ENCODE measurements at places on chromosomes 6 and 20. TPM values are rescaled to one million over a fixed set of nuclear protein-coding genes. Genes with fewer than 3 reads are reported as not detected.
A peak's percentile ranks its signal among the peaks of the same experiment; 100 is the strongest.

Gene MYBL2
- total RNA-seq, result 108 TPM

Gene C2
- 0.30 TPM for total RNA-seq

Gene CLPSL2
- not detected for total RNA-seq

Gene PSORS1C2
- total RNA-seq, result not detected

- no peaks in the 10 kb centered on the region for H3K4me1 ChIP-seq
- no peak for DNase-seq
- H3K27me3 ChIP-seq, result no peaks in the 10 kb centered on the region
These were observed 37.4 kb downstream of the GCNT2 start for GRCh38 chr6:10558565-10558964.

DNA sequence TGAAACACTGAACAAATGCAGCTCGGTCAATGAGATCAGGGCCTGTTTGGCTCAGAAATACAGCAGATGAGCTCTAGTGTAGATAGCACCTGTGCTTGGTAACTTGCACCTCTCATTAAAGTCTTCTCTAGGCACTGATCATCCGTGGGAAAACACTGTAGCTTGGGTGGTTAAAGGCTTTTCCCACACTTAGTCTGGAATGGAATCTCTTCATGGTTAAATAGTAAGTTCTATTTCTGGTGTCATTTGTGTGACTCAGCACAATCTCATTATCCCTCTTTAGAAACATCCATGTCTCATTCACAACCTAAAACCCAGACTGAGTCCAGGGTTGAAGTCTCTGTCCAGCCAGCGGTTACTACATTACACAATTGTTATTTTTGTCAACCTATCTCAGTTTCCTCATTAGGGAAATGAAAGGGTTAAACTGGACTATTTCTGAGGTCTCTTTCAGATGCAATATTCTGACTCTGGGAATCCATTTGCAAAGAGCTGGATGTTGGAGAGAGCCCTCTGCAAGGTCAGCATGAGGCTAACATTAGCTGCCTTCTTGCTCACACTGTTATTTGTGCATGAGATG lies 125.0 kb downstream of the ZDHHC14 start:
- no peak overlapping the region for H3K27ac ChIP-seq
- H3K36me3 ChIP-seq, result peaks cover 51% of the 10 kb centered on the region
- H3K4me3 ChIP-seq, result no peak overlapping the region
- H3K27me3 ChIP-seq, result no peaks in the 10 kb centered on the region

GRCh38 chr20:59810449-59811187 lies 122.8 kb downstream of the SYCP2 start:
- no peaks in the 10 kb centered on the region for H3K27me3 ChIP-seq
- H3K4me1 ChIP-seq, result no peaks in the 10 kb centered on the region
- no peaks in the 10 kb centered on the region for H3K36me3 ChIP-seq
- no peak for DNase-seq
- H3K27ac ChIP-seq, result no peak overlapping the region

DNA sequence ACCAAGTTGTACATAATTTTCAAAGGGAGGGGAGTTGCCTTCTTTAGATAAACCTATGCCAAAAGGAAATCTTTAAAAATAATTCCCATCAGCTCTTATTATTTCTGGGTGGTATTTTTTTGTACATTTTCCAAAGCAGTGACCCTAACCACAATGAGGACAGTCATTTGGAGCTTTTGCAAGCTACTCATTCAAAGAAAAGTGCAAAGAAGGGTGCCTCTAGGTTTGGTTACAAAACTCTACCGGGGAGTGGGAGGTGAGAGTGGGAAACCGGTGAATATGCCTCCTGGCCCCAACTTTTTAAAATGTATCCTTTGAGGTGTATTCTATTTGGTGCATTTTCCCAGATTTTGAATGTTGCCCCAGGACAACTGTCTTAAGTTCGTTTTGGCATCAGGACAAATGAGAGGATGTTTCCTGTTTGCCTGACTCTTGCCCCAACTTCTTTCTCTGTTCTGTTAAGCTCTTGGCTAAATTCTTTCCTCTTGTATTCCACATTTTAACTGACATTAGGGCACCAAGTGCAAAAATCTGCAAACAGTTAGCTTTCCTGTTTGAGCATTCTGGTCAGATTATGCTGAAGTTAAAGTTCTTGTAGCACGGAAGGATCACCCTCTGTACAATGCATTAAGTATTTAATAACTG lies 78.9 kb downstream of the SLX4IP start:
- H3K4me1 ChIP-seq, result peaks cover 34% of the 10 kb centered on the region
- no peak overlapping the region for H3K27ac ChIP-seq
- H3K4me3 ChIP-seq, result no peak overlapping the region
- H3K27me3 ChIP-seq, result peaks cover 3% of the 10 kb centered on the region

DNA sequence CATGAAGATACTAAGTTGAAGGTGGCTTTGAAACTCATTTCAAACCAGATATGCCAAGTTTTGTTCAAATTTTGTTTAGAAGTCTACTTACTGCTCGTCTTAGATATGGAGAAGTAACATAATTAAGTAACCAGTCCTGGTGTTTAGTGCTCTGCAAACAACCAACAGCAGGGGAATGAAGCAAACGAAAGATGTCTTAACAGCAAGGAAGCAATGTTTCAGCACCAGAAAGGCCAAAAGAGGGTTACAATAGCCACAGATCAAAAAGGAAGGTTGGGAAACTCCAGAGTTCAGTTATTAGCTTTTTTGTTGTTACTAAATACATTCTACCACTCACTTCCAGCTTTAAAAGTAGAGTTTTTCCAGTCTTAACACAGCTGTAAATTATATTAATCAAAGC lies 45.1 kb downstream of the LHFPL5 start:
- no peak overlapping the region for H3K27ac ChIP-seq
- H3K4me1 ChIP-seq, result peaks cover 5% of the 10 kb centered on the region
- no peak overlapping the region for H3K4me3 ChIP-seq

Gene GHRH
- total RNA-seq, result not detected

Gene RREB1
- total RNA-seq, result 13.9 TPM

DNA sequence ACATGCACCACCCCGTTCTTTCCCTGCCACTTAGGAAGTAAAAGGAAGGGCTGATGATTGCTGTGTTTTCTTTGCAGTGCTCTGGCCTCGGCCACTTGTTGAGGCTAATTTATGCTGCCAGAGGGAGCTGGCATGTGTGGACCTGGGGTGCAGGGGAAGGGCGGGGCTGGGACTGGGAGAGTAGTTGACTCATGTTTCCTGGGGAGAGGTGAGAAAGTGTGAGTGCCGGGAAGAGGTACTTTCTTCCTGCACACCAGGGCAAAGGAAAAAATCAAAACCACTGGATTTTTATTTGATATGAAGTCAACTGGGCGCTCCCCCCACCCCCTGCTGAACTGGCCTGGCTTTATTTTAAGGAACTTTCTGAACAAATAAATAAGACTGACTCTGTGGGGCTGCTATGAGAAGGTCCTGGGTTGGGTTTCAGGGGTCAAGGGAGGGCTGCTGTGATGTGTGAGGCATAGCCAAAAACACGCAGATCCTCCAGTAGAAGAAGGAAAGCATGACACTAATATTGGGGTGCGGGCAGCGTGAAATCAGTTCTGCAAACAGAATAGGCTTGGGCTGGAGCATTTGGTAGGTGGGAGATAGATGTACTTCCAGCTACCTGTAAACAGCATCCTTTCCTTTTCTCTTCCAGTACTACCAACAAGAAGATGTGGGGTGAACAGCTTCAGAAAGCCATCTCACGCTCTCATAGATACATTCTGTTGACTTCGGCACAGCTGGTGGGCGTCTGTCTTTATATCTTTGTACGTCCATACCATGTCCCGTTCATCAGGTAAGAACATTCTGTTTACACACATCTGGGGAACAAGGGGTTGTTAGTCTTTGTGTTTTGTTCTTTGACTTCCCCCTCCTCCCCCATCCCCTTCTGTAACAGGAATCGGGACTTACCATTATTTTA lies 87.5 kb downstream of the SYNJ2 start:
- peaks cover 49% of the 10 kb centered on the region for H3K36me3 ChIP-seq
- no peaks in the 10 kb centered on the region for H3K27me3 ChIP-seq
- peaks cover 33% of the 10 kb centered on the region for H3K4me1 ChIP-seq
- H3K4me3 ChIP-seq, result peak overlapping the region; percentile 7
- peak overlapping the region; percentile 7 for H3K27ac ChIP-seq

Gene CCN6
- total RNA-seq, result 0.26 TPM

DNA sequence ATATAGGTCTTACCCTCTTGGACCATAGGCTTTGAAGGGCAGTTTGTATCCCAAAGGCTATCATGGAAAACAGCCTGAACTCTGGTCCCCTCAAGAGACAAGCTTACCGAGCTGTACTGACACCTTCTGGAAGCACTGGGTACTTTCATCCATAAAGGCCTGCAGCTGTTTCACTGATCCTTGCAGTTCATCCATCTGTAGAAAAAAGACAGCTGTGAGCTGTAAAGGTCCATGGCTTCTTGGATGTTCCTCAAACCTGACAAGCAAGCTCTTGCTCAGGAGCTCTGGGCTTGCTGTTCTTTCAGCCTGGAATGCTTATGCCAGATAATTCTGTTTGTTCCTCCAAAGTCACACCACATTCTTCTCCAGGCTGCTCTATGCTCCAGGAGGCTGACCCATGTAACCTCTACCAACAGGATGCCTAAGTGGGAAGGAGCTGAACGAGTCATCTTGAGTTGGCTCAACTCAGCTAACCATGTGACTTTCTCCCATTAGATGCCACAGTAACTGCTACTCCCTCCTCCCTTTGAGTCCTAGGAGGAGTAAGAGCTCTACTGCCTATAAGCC lies 8.8 kb upstream of the NDRG3 start:
- peaks cover 11% of the 10 kb centered on the region for H3K4me1 ChIP-seq
- peaks cover 42% of the 10 kb centered on the region for H3K36me3 ChIP-seq
- no peak overlapping the region for H3K27ac ChIP-seq
- H3K27me3 ChIP-seq, result no peaks in the 10 kb centered on the region
- DNase-seq, result peak; percentile 86

DNA sequence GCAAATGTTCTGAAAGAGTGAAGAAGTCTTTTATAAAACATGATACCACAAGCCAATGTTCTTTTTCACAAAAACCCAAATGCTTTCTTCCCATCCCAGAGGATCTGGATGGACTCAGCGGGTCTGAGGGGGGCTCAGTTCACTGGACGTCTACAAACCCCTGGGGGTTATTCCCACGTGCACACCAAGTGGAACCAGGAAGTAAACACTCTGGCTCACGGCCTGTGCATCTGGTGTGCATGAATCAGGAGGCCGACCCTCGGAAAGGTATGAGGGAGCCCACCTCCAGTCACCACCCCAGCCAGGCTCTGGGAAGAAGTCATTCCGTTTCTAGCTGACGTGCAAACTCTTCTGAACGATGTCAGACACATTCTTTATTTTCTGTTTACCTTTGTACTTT lies 252.2 kb downstream of the DLL1 start:
- H3K4me3 ChIP-seq, result no peak overlapping the region
- no peaks in the 10 kb centered on the region for H3K4me1 ChIP-seq
- DNase-seq, result no peak
- H3K27ac ChIP-seq, result no peak overlapping the region
- H3K36me3 ChIP-seq, result no peaks in the 10 kb centered on the region

- H3K4me3 ChIP-seq, result peak overlapping the region; percentile 82
- H3K27me3 ChIP-seq, result peaks cover 32% of the 10 kb centered on the region
- no peak overlapping the region for H3K27ac ChIP-seq
- H3K36me3 ChIP-seq, result peaks cover 3% of the 10 kb centered on the region
These were observed 1.3 kb downstream of the LKAAEAR1 start for GRCh38 chr20:64082820-64083377.

DNA sequence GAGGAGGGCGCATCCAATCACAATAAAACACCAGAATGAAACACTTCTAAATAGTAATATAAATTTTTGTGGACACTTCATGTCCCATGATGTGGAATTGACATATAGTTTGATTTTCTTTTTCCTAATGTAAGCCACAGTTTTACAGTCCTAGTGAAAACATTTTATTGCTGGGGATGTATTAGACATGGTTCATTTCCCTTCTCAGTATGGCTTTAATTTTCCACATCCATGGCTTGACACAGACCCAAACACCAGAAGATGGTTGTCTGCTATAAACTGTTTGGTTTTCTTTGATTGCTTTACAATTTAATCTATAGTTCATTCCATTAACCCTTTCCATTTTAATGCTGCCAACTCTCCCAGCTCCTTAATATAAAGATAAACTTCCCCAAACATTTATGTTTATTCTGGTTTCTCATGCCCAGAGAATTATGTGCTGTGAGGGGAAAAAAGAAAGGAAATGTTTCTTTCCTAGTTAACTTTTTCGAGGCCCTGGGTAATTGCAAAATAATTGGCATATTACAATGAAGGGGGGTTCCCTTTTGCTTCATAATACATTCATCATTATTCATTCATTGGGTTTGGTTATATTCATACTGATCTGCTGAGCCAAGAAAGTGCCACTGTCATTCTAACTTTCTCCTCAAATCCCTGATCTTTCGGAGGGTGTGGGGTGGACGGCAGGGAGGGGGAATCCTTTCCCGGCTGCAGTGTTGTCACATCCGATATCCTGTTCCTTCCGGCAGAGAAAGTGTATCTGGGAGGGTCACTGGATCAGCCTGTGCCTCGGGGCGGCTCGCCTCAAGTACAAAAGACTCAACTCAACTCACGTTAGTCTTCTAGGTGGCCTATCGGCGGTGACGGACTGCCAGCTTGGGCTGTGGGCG lies 127.6 kb upstream of the TFAP2D start:
- no peaks in the 10 kb centered on the region for H3K36me3 ChIP-seq
- H3K27ac ChIP-seq, result no peak overlapping the region
- H3K4me3 ChIP-seq, result no peak overlapping the region
- H3K27me3 ChIP-seq, result no peaks in the 10 kb centered on the region
- DNase-seq, result no peak

Gene SLC25A27
- total RNA-seq, result 0.28 TPM

GRCh38 chr20:57080796-57081195 lies 185.6 kb downstream of the BMP7 start:
- no peak overlapping the region for H3K4me3 ChIP-seq
- H3K36me3 ChIP-seq, result no peaks in the 10 kb centered on the region
- H3K4me1 ChIP-seq, result no peaks in the 10 kb centered on the region
- H3K27ac ChIP-seq, result no peak overlapping the region
- no peak for DNase-seq
- H3K27me3 ChIP-seq, result no peaks in the 10 kb centered on the region

GRCh38 chr6:1524040-1524480 lies 85.7 kb upstream of the FOXC1 start:
- H3K4me3 ChIP-seq, result peak overlapping the region; percentile 69
- H3K36me3 ChIP-seq, result peaks cover 2% of the 10 kb centered on the region
- peaks cover 19% of the 10 kb centered on the region for H3K27me3 ChIP-seq
- H3K4me1 ChIP-seq, result peaks cover 42% of the 10 kb centered on the region

DNA sequence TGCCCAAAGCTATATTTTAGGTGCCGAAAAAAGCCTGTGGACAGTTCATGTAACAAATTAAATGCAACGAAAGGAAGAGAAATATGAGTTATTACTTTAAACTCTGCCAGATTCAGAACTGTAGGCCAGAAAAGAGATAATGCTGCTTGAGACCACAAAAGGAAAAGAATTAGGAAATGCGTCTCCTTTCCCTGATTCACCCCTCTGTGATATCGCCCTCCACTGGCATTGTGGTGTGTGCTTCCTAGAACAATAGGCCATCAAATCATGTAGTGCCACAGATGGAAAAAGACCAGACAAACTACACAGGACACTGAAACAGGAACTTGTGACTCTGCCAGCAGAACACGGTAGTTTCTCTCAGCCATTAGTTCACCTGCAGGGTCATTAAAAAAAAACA lies 14.7 kb upstream of the LAMA4 start:
- no peak for DNase-seq
- no peaks in the 10 kb centered on the region for H3K4me1 ChIP-seq
- H3K27ac ChIP-seq, result no peak overlapping the region
- peaks cover 36% of the 10 kb centered on the region for H3K27me3 ChIP-seq
- no peaks in the 10 kb centered on the region for H3K36me3 ChIP-seq

Gene MED23
- total RNA-seq, result 29.2 TPM

Gene SFTA2
- not detected for total RNA-seq

- no peak overlapping the region for H3K27ac ChIP-seq
- no peaks in the 10 kb centered on the region for H3K36me3 ChIP-seq
- peaks cover 2% of the 10 kb centered on the region for H3K4me1 ChIP-seq
- H3K4me3 ChIP-seq, result no peak overlapping the region
- no peak for DNase-seq
- H3K27me3 ChIP-seq, result no peaks in the 10 kb centered on the region
These were observed 45.5 kb downstream of the CNR1 start for GRCh38 chr6:88120635-88121034.

Measured in activated CD4-positive, alpha-beta T cell treated with anti-CD3 and anti-CD28 coated beads, Interleukin-2, amount 10 ng/mL, durations not matched to agents 24 days and 14 days (primary cell).